ENCODE measurements at places on chromosomes 5 and 9.
A peak's percentile ranks its signal among the peaks of the same experiment; 100 is the strongest.

DNA sequence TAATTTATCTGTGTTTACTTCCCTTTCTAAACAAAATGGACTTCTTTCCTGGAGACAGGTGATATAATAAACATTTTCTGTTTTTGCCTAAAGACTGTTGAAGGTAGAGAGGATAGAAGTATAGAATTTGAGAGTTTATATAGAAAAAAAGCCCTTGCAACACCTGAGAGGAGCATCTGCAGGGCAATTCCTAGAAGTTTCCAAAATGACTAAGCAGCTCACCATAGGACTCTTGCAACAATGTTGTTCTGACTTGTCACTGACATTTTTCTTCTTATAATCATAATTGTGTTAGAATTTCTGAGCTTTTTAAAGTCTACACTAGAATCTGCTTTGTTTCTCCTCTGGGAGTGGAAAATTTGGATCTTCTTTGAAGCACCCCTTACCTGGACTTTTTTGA lies 216.8 kb downstream of the TUSC1 start:
- DNase-seq, result no peak

- peak; percentile 31 for DNase-seq
These were observed 1.1 kb upstream of the NTRK2 start for GRCh38 chr9:84668196-84669012.

GRCh38 chr9:121812159-121812735 lies 160.8 kb downstream of the DAB2IP start:
- no peak for DNase-seq

DNA sequence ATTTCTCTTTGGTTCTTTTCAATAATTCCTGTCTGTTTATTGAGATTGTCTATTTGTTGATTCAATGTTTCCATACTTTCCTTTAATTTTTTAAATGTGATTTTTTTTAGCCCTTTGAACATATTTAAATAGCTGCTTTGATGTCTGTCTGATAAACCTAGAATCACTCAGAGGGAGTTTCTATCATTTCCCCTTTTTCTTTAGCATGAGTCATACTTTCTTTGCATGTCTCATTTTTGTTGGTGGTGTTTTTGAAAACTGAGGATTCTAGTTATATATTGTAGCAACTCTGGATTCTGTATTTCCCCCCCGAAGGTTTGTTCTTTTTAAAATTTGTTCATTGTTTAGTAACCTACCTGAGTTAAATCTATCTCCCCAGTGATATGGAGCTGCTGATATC lies 24.2 kb upstream of the ZNF618 start:
- no peak for DNase-seq

DNA sequence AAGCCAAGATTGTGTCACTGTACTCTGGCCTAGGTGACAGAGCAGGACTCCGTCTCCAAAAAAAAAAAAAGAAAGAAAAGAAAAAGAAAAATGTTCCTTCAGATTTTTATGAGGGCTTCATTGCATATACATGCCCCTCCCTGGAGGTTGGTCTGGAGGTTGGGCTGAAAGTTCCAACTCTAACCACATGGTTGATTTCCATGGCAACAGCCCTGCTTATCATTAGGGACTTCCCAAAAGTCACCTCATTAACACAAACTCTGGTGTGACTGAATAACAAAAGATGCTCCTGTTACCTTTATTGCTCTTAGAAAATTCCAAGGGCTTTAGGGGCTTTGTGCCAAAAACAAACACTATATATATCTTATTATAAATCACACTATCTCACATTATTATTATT lies 113.8 kb downstream of the TMC1 start:
- no peak for DNase-seq

GRCh38 chr5:122500245-122501088 lies 188.4 kb downstream of the SNCAIP start:
- no peak for DNase-seq

GRCh38 chr5:37916525-37916924 lies 76.7 kb upstream of the GDNF start:
- no peak for DNase-seq

- DNase-seq, result no peak
These were observed 7.0 kb downstream of the DENND1A start for GRCh38 chr9:123922911-123923310.

- no peak for DNase-seq
These were observed 34.2 kb downstream of the PRKACG start for GRCh38 chr9:68979538-68980314.

DNA sequence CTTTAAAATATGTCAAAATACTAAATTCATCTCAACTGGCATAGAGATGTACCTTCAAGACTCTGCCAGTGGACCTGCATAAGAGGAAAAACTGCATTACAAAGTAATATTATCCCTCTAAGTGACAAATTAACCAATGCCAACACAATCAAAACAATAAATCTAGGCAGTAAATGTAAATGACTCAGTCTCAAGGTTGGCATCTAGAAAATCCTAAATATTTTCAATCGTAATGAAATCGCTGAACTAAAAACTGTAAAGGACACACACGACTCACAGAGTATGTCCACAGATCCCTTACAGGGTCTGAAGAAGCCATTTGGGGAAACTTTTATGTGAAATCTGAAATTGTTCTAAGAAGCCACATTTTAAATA lies 31.2 kb downstream of the ERMP1 start:
- DNase-seq, result no peak

GRCh38 chr9:129381481-129381957 lies 203.5 kb upstream of the IER5L start:
- DNase-seq, result no peak

GRCh38 chr9:109759589-109759988 lies 20.4 kb upstream of the PALM2AKAP2 start:
- DNase-seq, result no peak

GRCh38 chr9:129013674-129014073 lies 14.5 kb downstream of the SH3GLB2 start:
- DNase-seq, result no peak

DNA sequence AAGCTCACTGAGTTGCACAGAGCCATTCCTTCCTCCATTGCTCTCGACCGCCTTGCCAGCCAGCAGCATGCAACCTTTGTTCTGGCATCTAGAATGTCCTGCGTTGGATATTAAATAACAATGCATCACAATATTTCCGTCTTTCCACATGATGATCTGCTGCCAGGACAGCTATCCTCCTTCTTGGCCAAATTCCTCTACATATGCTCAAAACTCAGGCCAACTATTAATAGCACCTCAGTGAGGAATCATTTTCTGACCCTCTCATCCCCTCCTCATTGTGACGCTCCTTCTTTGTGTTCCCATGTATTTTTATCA lies 128.6 kb downstream of the MYO10 start:
- no peak for DNase-seq

DNA sequence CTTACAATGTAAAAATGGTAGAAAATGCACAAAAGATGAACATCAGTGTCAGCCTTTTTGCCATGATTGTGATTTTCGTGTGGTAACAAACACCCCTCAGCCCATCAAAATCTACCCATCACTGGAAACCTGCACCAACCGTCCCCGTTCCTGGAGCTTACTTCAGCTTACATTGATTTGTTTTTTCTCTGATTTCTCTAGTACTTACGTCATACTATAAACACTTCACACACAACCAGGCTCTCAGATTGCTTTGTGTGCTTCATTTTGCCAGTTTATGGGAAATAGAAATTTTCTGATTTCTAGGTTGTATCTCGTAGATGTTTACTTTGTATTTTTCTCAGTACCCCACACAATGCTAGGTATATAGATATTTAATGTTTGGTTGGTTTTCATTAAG lies 129.1 kb downstream of the RAB3C start:
- no peak for DNase-seq

DNA sequence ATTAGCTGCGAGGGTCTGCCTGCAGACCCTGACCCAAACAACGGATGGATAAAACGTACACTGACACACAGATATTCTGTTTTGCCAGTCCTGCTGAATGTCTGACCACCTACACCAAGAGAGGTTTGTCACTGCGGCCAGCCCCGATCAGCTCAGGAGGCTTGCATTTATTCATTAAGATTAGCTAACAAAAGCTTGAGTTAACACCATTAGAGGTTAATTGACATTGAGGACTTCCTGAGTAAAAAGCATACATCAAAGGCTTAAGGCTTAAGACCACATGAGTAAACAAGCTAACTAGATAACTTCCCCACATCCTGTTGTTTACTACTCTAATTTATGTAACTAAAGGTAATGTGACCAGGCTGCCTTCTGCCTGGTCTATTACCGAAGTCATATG lies 198.1 kb upstream of the TRPC7 start:
- no peak for DNase-seq

DNA sequence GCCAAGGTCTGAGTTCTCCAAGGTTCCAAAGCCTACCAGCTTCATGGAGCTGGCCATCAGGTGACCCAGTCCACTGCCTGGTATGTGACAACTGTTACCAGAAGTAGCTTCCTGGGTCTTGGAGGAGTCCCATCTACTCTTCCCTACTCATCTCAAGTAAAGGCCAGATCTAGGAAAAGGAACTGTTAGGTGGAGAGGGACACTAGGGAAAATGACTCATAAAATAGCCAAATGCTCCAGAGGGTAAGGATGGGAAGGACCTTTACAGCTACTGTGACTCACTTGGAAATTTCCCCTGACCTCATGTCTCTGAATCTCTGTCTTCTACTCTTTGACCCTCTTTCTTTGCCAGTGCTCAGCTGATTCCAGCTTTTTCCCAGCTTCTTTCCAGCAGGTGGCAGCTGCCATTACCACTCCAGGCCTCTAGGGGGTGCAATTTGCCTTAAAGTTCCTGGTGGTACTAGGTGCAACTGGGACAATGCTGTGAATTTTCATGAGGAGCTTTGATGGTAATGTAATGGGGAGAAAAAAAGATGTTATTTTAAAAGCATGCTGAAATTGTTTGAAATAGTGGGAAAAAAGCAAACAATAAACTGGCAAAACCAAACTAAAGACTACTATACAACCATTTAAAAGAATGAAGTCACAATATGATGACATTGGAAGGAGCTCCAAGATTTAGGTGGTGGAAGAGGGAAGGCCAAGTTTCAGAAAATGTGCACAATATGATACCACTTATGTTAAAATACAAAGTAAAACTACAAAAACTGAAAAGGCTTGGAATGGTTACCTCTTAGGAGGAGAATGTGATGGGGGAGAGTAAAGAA lies 27.1 kb upstream of the MYORG start:
- peak; percentile 65 for DNase-seq

DNA sequence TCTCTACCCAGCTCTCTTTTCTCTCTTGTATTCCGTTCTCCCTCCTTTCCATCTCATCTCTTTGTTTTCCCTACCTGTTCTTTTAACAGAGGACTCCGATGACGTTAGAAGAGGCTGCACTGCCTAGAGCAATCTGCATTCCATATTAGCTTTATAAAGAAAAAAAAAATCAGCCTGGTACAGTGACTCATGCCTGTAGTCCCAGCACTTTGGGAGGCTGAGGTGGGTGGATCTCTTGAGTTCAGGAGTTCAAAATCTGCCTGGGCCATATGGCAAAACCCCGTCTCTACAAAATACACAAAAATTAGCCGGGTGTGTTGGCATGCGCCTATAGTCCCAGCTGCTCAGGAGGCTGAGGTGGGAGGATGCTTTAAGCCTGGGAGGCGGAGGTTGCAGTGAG lies 49.0 kb downstream of the DAPK1 start:
- DNase-seq, result no peak

- DNase-seq, result no peak
These were observed 95.9 kb downstream of the MACIR start for GRCh38 chr5:103354446-103354845.

GRCh38 chr5:136811551-136811950 lies 446.2 kb upstream of the TRPC7 start:
- no peak for DNase-seq

GRCh38 chr5:76652809-76653414 lies 29.7 kb upstream of the F2RL2 start:
- no peak for DNase-seq

DNA sequence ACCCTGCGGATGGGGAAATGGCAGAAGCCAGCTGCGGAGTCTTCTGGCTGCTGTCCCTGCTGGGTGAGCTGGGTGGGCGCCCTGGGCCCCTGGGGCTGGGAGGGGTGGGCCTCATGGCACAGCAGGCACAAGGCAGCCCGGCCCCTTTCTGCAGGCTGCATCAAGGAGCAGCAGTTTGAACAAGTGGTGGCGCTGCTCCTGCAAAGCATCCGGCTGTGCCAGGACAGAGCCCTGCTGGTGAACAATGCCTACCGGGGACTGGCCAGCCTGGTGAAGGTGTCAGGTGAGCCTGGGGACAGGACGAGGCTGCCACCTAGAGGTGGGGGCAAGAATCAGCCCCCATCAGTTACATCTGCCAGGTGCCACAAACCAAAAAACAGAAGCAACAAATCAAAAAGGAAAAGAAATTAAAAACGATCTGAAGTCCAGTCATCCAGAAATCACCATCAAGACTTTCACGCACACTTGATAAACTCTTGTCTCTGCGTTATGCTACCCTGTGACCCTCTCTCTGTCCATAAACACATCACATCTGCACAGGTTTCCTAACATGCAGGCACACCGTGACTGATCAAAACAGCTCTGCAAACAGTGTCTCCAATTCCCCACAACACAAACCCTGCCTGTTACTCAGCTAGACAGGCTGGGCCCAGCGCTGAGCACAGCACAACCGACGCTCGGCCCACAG lies 13.9 kb downstream of the REXO4 start:
- DNase-seq, result peak; percentile 72

DNA sequence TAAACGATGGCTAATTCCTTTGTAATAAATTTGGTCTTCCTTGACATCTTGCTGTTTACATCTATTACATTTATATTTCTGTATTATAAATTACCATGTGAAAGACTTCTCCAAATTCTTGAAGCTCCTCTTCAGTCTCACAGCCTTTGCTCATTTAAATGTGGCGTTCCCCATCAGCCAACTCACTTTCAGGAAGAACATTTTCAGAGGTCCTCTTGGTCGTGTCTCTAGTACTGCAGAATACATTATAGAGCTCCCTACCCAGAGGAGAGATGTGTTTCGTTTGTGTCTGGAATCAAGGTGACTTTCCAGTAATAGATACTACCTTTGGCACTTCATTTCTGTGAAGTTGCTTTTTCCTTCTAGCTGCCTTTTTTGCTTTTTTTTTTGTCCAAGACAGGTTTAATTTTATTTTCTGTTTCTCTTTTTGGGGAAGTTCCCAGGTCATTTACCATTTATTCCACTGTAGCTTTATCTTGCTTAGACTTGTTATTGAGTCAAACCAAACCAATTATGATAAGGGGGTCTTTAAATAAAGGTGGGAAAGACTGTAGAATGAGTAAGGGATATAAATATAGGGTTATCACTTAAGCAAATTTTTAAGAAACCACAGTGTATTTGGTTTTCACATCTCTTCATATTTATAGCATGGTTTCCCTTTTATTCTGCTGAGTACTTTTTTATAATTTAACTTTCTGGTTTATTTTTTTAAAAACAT lies 12.8 kb downstream of the UBE2B start:
- no peak for DNase-seq

- DNase-seq, result no peak
These were observed 92.9 kb downstream of the INIP start for GRCh38 chr9:112624711-112625707.

DNA sequence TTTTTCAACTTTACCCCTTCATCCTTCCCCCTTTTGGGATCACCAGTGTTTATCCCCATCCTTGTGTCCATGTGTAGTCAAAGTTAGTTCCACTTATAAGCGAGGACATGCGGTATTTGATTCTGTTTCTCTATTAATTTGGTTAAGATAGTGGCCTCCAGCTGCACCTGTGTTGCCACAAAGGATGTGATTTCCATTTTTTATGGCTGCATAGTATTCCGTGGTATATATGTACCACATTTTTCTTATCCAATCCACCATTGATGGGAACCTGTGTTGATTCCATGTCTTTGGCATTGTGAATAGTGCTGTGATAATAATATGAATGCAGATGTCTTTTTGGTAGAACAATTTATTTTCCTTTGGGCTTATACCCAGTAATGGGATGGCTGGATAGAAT lies 252.4 kb downstream of the ARRDC3 start:
- no peak for DNase-seq

- no peak for DNase-seq
These were observed 2.7 kb upstream of the TMEM267 start for GRCh38 chr5:43486353-43486752.

All from stimulated activated CD4-positive, alpha-beta T cell treated with anti-CD3 and anti-CD28 coated beads, Interleukin-2, amount 100 ng/mL, for 24 hours (primary cell).